Hematopoietic multipotent progenitor cell treated with erythropoietin and hydrocortisone succinate and interleukin-3 and kit ligand, for 4 days (in vitro differentiated cells): ENCODE measurements at places on chromosomes 5 and 9.

GRCh38 chr5:55037046-55037771 lies 13.2 kb downstream of the GZMK start:
- peak; percentile 22 for DNase-seq

DNA sequence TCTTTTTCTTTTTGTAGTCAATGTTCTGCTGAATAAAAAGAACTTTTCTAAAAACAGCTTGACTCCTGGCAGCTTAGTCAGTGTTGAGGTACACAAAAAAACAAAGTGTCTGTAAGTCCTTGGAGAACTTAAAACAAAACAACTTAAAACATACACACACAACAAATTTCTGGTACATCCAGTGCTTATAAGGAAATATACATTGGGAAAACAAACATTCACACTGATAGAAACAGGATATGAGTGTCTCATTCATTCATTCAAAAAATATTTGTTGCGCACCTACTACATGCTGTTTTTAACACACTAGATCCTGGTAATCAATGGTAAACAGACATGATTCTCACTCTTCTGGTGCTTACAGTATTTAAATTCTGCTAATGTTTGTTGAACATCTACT lies 27.4 kb upstream of the MEGF9 start:
- DNase-seq, result no peak

DNA sequence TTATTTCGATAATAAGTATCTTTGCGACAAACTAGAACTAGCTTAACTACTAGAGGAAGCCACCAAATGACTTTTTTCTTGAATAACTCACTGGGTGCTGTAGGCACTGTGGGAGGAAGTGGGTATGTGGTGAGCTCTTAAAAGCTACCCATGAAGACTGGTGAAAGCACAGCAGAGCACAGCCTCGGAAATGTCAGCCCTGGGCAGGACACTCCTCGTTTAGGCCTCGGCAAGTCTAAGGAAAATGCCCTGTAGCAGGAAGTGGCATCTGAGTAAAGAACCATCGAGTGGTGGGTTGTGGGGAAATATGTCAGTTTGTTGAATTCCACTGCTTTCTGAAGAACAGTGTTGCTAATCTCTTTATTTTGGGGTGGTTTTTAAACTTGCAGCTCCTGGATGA lies 44.0 kb upstream of the NCS1 start:
- DNase-seq, result peak; percentile 84

GRCh38 chr9:113598883-113599282 lies 135.4 kb downstream of the RGS3 start:
- DNase-seq, result no peak
